ENCODE measurements at places on chromosomes 1 and 21.

DNA sequence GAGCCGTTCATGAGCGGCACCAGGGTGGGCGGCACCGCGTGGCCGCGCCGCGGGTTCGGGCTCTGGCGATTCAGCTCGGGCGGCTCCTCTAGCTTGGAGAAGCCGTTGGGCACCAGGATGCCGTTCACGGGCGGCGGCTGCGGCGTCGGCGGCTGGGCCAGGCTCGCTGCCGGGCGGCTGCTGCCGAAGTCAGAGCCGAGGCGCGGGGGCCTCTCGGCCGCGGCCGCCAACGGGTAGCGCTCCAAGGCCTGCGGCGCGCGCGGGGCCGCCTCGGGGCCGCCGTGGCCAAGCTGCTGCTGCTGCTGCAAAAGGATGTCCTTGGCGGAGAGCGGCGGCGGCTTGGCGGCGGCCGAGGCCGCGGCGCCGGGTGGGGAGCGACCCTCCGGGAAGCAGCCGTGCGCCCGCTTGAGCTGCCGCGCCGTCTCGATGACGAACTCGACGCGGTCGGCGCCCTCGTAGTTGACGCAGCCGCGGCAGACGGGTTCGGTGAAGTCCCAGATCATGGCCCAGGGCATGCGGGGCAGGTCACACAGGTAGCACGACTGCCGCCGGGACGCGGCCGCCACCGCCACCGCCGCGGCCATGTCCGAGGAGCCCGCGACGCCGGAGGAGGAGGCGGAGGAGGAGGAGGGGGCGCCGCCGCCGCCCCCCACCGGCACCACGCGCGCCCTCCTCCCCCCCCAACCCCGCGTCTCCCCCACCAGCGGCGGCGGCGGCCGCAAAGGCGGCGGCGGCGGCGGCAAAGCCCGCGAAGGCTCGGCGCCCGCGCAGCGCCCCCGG, 877 bp downstream of the IRF2BP2 start:
- DNase-seq: no peak

DNA sequence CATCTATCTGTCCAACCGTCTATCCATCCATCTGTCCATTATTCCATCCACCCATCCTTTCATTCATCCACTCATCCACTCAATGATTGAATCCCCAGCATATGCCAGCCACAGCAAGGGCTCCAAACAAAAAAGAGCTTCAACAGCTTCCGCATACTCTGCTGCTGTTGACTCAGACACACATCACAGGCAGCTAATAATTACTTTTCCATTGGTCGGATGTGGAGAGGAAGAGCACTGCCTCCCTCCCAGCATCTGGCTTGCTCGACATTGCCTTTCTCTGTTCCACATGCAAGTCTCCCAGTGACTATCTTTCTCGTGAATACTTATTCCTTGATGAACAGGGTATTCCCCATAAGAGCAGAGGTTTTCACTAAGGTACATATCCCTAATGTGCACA, 176.5 kb downstream of the HIVEP3 start:
- no peak for DNase-seq

DNA sequence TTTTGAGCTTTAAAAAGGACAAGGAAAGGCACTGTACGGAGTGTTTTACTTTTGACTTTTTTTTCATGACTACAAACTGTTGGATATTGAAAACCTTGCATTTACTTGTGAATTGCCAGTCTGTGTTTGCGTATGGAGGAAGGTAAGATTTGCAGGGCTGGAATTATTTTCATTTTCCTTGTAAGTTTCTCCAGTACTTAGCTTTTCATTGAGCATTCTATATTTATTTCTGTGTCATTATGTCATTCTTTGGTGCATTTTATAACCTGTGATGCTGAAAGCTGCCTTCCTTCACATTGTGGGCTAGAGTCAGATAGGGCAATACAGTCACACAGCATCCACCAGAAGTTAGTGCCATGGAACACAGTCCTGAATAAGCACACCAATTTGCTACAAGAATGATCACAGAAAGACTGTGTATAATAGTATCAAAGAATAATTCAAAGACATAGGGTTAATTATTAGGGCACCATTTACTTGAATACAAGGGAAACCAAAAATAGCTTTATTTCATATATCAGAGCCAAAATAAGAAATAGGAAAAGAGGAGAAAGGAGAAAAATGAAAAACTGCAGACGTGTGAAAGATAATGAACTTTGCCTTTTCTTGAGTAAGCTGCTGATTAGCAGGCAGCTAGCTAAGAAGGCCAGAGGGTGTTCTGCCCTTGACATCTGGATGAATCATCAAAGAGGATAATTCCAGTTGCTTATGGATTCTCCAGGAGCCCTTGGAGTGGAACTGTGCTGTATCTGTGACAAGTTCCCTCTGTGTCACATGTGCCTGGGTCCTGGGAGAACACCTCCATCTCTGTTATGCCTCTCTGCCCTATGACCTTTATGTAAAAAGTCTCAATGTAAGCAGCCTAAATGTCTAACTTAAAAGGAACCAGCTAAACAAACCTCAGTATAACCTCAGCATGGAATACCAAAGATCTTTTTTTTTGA, 8.0 kb upstream of the FAM20B start:
- no peak for DNase-seq

DNA sequence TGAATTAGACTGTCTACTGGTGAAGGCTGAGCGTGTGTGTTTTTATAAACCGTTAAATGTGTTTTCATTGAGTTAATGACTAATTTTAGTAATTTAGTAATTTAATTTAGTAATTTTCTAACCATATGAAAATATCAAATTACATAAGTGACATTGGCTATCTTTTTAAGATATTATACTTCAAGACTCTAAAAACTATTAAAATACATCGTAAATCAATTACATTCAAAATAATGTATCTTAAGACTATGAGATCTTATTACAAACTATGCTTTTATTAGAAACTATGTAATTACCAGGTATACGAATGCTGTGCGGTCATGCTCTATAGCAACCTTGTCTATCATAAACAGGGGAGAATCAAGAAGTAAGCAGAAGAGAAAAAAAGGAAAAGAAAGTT, 21.6 kb downstream of the MAP3K21 start:
- DNase-seq: no peak

- no peak for DNase-seq
Observed at GRCh38 chr1:53091841-53092645, 30.0 kb downstream of the PODN start.

DNA sequence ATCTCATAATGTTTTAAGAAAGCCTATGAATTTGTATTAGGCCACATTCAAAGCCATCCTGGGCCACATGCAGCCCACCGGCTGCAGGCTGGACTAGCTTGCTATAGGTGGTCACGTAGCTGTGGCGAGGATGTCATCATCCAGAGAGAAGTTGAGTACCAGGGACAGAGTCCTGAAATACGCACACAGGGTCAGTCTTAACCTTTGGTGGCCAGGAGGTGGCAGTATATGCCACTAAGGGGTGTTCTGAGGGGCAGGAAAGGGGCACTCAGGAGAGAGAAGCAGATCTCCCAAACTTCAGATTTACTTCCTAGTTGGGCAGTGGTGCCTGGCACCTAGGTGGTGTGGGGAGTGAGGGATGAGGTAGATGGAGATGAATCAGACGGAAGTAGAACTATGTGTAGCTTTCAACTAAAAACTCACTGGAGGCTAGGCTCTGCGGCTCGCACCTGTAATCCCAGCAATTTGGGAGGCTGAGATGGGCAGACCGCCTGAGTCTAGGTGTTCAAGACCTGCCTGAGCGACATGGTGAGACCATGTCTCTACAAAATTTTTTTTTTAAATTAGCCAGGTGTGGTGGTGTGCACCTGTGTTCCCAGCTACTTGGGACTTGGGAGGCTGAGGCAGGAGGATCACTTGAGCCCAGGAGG, 16.3 kb upstream of the CDK18 start:
- DNase-seq: peak; percentile 55

DNA sequence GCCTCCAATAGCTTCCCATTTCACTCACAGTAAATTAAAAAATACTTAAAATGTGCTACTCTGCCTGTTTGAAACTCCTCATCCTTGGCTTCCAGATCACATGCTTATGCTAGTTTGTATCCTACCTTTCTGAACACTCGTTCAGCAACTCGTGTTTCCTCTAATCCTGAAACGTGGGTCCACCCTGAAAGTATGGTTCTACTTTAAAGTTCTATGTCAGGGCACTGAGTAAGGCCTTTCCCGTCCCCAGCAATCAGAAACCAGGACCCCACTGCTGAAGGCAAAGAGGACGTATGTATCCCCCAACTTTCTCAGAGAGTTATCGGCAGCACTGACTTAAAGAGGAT, 419 bp upstream of the TSEN15 start:
- DNase-seq: no peak

DNA sequence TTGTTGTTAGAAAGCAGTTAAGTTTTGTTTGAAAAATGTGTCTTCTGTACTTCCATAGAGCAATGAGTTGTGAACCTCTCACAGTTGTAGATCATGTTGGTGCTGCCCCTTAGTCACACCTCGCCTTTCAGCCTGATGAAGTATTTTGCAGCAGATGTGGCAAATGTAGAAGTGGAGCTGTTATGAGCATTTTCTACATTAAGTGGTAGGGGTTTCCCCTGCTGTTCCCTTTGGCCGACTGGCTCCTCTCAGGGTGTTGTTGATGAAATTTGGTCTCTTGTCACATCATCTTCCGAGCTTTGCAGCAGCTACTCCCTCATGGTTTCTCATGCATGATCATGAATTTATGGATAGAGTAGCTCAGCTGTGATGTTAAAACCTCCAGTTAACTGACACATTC, 33.6 kb upstream of the DENND1B start:
- no peak for DNase-seq

- peak; percentile 67 for DNase-seq
Observed at GRCh38 chr1:182786223-182786994, 3.2 kb upstream of the NPL start.

DNA sequence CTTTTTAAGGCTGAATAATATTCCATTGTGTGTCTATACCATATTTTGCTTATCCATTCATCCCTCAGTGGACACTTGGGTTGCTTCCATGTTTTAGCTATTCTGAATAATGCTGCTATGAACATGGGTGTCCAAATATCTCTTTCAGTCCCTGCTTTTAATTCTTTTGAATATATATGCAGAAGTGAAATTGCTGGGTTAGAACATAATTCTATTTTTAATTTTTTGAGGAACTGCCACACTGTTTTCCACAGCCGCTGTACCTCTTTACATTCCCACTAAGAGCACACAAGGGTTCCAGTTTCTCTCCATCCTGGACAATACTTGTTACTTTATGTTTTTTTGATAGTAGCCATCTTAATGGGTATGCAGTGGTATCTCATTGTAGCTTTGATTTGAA, 65.6 kb downstream of the RIMS3 start:
- DNase-seq: no peak

DNA sequence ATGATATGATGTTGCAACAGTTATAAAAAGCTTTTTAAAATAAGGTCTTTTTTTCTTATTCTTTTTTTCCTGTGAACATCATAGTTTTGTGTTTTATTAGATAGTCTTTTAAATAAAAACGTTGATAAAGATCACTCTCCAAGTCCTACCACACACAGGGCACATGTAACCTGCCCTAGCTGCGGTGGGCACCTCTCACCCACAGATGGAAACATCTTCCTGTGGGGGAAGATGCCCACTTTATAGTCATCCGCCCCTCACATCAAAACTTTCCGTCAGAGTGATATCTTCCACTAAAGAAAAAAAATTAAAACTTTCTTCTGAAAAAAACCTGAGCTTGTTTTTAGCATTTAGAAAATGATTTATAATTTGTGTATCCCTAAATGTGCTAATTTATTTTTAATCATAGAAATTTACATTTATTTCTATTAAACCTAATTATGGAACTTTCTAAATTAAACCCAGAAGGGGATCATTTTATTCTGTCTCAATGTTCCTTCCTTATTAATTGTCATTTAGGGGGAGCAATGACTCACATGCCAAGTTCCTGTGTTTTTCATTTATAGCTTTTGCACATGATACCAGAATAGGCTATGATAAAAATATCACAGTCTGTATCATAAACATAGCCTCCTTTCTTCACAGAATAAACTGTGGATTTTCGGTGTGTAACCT, 24.7 kb downstream of the TNFRSF9 start:
- DNase-seq: no peak

GRCh38 chr21:14917762-14918161, 147.0 kb downstream of the NRIP1 start:
- DNase-seq: no peak

GRCh38 chr21:44819283-44820243, 1.7 kb upstream of the SUMO3 start:
- DNase-seq: no peak

- no peak for DNase-seq
Observed at GRCh38 chr21:38908537-38908936, 102.8 kb downstream of the ETS2 start.

DNA sequence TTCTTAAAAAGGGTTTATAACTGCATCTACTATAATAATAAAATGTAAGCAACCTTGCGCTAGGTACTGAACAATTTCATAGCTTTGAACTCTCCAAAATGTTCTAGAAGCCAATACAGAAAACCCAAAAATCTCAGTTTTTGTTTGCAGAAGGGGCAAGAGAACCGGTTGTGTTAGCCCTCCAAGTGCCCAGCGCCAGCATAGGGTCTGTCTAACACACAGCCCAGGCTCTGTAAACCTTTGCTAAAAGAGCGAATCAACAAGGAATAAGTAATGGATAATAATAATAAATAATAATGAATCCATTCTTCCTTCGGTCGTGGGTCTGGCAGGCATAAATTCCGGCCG, 333 bp upstream of the CHAF1B start:
- no peak for DNase-seq

DNA sequence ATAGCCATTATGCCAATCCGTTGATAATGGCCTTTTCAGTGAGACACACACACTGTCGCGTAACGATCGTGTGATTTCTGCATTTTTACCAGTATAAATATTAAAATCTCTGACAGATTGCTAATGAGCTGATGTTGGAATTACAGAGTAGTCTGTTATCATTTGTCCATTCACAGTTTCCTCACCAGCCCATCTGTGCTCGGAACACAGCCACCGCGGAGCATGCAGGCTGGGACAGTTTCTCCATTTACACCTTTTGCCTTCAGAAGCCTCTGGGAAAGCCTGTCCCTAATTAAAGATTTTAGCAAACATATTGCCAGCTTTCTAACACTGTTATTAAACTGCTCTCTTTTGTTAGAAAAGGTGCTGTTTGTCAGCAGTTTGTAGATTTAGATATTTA, 82.2 kb upstream of the BARHL2 start:
- no peak for DNase-seq

GRCh38 chr1:205449254-205449749, 6.5 kb downstream of the BLACAT1 start:
- no peak for DNase-seq

- DNase-seq: no peak
Observed at GRCh38 chr1:39657402-39657801, 14.5 kb downstream of the NT5C1A start.

DNA sequence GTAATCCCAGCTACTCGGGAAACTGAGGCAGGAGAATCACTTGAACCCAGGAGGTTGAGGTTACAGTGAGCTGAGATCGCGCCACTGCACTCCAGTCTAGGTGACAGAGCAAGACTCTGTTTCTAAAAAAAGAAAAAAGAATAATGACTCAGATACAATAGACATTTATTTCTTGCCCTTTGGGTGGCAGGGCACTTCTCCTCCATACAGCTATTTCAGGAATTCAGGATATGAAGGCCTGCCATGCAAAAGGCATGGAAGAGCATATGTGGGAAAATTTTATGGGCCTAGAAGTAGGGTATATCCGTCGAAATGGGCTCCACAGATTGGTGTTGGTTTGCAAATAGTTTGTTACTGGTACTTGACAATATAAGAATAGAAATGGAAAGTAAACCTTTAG, 20.2 kb upstream of the POGZ start:
- DNase-seq: no peak
